ENCODE measurements at places on chromosomes 7 and 10. TPM values are rescaled to one million over a fixed set of nuclear protein-coding genes. Genes with fewer than 3 reads are reported as not detected.
A peak's percentile ranks its signal among the peaks of the same experiment; 100 is the strongest.

DNA sequence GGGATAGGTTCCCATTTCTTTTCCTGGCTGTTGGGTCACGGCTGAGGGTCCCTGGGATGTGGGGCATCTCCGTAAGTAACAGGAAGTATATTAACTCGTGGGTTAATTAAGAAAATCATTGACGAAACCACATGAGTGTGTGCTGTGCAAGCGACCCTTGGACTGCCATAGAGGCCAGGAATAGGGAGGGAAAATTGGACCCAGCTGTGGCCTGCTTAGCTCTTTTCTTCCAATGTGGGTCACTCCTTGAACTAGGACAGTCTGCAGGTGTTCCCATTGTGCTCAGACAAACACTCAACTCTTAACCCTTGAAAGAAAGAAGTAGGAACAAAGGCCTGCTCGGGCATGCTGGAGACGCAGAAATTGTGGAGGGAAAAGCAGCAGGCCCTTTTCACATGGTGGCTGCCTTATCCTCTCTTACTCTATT lies 25.6 kb upstream of the PLEKHA1 start:
- DNase-seq = no peak

GRCh38 chr10:71972746-71973695 lies 8.8 kb downstream of the CHST3 start:
- peak; percentile 11 for DNase-seq

- DNase-seq = no peak
These were observed 8.2 kb downstream of the MAT1A start for GRCh38 chr10:80281292-80281691.

Gene MSS51
- 1.2 TPM for total RNA-seq

DNA sequence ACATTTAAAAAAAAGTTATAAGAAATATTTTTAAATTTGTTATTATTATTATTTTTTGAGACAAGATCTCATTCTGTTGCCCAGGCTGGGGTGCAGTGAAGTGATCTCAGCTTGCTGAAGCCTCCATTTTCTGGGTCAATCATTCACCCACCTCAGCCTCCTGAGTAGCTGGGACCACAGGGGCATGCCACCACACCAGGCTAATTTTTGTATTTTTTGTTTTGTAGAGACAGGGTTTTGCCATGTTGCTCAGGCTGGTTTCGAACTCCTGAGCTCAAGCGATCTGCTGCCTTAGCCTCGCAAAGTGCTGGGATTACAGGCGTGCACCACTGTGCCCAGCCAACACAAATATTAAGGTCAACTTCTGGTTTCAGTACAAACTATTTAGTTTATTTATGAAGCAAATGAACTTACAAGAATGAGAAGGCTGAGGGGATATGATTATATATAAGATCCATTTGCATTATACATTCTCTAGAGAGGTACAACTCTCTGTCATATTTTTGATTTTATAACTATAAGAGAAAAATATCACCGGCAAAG lies 45.9 kb upstream of the FAM133B start:
- DNase-seq = no peak

DNA sequence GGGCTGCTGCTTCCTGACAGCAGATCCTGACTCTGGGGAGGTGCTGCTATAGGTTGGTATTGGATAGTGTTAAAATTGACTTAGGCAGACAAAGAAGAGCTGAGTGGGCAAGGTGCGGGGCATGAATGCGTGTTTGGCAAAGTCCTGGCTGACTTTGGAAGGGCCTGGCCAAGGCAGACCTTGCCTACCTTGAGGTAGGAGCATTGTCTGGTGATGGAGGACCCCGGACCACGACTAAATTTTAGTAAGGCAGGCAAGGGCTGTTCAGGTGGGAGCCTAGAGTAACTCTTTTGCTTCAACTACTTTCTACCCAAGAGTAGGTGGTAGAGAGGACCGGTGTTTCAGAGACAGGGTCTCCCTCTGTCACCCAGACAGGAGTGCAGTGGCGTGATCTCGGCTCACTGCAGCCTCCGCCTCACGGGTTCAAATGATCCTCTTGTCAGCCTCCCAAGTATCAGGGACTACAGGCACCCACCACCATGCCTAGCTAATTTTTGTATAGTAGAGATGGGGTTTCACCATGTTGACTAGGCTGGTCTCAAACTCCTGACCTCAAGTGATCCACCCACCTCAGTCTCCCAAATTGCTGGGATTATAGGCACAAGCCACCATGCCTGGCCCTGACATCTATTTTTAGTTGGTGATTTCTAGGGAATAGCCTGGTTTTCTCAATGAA lies 12.2 kb upstream of the LAT2 start:
- no peak for DNase-seq

DNA sequence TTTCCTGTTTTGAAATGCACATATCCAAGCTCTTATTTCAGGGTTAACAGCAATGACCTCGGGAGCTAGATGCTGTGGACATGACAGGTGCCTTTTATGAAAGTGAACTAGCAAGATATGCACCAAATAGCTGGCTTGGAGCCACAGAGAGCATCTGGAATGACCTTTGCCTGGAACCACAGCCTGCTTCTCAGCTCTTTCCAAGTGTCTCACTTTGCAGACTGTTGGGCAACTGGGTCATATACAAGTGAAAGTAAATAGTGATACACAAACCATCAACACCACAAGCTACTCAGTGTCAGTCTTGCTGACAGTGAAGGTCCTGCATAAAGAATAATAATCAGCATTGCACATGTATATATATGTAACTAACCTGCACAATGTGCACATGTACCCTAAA lies 183.5 kb downstream of the RNF133 start:
- no peak for DNase-seq

- DNase-seq = no peak
These were observed 80.6 kb upstream of the NAMPT start for GRCh38 chr7:106365252-106366005.

Gene CCDC146
- 9.5 TPM for total RNA-seq

DNA sequence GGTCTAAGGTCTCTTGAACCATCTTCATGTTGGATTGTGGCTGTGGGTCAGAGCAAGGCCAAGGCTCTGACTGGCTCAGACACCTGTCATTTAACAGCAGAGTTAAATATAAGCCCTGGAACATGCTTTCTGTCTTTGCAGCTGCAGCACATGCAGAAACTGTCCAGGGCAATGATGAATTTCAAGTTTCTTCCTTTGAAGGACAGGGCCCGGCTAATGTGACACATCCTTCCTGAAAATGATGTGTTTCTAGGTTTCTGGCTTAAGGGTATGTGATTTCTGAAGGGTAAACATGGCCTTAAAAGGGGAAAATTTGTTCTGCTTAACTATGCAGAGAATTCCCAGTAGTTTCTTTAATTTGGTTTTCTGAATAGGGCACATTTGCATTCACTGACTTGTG lies 34.0 kb upstream of the SLC35B4 start:
- DNase-seq = no peak

- no peak for DNase-seq
These were observed 67.2 kb downstream of the FAM107B start for GRCh38 chr10:14707481-14707880.

- peak; percentile 72 for DNase-seq
These were observed at the start of gene ADAM8 for GRCh38 chr10:133276435-133277201. Gene ADAM8, minus strand, starts transcription at chr10:133276868. Its CDS starts 51 bp downstream, at chr10:133276817.

Gene PRPS1L1
- not detected for total RNA-seq

GRCh38 chr10:13420532-13421307 lies 72.6 kb upstream of the SEPHS1 start:
- DNase-seq = no peak

Gene RSBN1L
- total RNA-seq = 9.7 TPM

GRCh38 chr7:141742229-141742628 lies 4.1 kb downstream of the SSBP1 start:
- DNase-seq = no peak

DNA sequence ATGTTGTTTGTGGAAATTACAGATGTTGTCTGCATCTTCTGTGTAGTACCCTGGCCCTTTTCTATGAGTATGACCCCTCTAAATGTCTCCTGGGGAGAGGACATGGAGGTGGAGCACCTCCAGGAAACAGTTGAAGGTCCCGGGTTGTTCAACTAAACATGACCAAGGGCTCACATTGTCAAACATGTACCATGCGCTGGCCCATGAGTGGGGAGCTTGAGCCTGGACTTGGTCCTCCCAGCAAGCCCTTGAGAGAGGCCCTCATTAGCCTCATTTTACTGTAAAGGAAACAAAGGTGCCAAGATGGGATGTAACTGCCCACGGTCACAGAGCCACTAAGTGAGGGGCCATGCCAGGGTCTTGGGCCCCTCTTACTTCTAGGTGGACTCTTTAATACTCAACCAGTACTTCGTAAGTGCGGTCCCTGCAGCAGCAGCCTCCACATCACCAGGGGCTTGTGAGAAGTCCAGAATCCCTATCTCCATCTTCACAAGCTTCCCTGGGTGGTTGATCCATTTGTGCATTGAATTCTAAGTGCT lies 31.2 kb downstream of the C10orf71 start:
- DNase-seq = no peak

DNA sequence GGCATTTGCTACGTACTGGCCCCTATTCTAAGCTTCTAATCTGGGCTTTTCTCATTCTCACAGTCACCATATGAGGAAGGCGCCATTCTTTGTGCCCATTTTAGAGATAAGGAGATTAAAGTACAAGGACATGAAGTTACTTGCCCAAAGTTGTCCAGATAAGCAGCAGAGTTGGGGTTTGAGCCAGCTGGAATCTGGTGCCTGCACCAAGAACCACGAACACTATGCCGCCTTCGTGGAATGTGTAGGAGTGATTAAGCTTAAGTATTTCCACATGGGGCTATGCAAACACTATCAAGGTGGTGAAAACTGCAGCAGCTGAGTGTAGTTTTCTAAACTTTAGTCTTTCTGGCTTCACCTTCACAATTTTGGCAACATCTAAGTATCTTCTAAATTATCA lies 342.7 kb upstream of the ETV1 start:
- DNase-seq = peak; percentile 43
